ENCODE measurements at places on chromosomes 6 and 20.

GRCh38 chr20:64109831-64110391, 2.5 kb upstream of the NPBWR2 start:
- no peak for DNase-seq

DNA sequence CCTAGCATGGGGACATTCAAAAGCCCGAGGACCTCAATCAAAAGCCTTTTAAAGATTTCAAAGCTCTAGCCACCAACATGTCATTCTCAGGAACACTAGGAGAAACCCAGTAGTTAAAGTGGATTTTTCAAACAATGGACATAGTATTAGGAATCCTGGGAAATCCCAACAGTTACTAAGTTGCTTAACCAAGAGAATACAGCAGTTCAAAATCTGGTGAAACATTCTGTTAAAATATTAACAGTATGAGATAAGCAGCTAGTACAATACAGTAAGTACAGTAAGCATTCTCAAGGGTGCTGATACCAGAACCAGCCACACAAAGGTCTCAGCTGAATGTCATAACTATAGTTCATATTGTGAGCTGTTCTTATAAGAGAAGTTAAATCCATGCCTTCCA, 68.6 kb downstream of the CDK19 start:
- no peak for DNase-seq

DNA sequence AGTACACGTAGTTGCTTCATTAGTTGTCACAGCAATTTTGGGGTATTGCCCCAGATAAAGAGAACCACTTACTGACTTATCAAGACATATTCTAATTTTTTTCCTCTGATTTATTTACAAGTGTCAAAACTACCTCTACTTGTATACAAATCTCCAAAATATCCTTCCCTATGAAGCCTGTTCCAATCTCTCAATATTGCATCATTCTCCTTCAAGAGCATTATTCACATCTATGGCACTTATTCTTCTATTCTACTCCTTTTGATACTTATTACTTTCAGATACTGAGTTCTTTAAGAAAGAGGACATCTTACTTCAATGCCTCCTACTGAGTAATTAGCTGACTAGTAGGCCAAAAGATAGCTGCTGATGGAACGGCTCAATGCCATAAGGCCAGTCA, 105.2 kb downstream of the SMLR1 start:
- DNase-seq = no peak

DNA sequence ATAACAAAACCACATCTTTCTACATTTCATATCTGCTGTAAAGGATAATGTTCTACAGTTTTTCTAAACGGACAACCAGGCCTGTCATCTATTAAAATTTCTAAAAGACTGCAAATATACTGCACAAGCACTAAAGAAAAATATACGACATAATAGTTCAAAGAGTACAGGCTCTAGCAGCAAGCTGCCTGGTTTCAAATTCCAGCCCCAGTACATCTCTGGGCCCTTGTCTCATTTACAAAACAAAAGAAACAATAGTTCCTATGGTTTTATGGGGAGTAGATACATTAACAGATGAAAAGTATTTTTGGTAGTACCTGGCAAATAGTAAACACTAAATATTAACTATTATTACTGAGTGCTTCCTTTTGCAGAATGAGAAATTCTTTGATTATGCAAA, 24.1 kb downstream of the DEK start:
- DNase-seq = no peak

- DNase-seq = no peak
Measured at GRCh38 chr20:2178318-2179232, 76.9 kb downstream of the STK35 start.

Data from stimulated activated CD4-positive, alpha-beta T cell treated with anti-CD3 and anti-CD28 coated beads, TNF-alpha, amount 100 ng/mL, for 4 hours (primary cell).